SJCRH30 (cell line): ENCODE measurements at places on chromosomes 16 and 17. TPM values are rescaled to one million over a fixed set of nuclear protein-coding genes. Genes with fewer than 3 reads are reported as not detected.

DNA sequence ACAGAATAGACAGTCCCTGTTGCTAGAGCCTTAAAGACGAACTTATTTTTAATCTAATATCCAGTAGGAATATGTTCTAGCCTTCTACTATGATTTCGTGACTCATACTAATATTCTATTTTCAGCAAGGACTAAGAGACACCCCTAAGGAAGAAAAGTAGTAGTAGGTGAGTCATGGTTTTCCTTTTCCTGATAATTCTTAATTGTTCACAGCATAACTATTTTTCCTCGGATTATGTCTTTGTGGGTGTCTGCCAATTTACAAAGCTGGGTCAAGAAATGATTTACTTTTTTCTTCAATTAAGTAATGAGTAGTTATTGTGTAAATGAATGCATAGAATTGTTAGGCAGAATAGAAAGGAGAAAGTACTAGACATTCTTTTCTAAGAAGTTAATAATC lies 292.2 kb downstream of the TOX3 start:
- DNase-seq = no peak
- H3K27me3 ChIP-seq = no peaks in the 10 kb centered on the region

The C17orf107 gene
- total RNA-seq = 0.16 and 0.20 TPM in 2 replicates

DNA sequence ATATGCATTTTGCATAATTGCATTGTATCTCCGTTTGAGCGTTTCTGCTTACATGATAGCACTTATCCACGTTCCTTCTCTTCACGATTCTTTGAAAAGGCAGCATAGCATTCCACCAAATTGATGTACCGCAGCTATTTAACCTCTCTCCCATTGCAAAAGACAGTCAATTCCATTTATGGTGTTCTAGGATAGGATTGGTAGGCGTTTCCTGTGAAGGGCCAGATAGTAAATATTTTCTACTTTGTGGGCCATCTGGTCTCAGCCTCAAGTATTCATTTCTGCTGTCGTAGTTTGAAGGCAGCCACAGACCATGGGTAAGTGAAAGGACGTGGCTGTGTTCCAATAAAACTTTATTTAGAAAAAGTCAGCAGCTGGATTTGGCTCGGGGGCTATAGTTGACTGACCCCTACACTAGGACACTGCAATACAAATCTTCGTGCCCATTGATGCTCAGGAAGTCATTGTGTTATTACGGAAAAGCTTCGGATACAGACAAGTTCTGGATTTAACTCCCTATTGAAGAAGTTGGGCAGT lies 10.1 kb downstream of the SNX29 start:
- no peaks in the 10 kb centered on the region for H3K4me1 ChIP-seq
- H3K27ac ChIP-seq = no peak overlapping the region
- no peak overlapping the region for H3K4me3 ChIP-seq
- no peaks in the 10 kb centered on the region for H3K27me3 ChIP-seq

GRCh38 chr16:76207270-76207669 lies 69.9 kb upstream of the CNTNAP4 start:
- H3K4me1 ChIP-seq = no peaks in the 10 kb centered on the region
- no peak overlapping the region for H3K4me3 ChIP-seq
- no peak overlapping the region for H3K27ac ChIP-seq
- no peak for DNase-seq
- H3K36me3 ChIP-seq = no peaks in the 10 kb centered on the region
- no peaks in the 10 kb centered on the region for H3K27me3 ChIP-seq

DNA sequence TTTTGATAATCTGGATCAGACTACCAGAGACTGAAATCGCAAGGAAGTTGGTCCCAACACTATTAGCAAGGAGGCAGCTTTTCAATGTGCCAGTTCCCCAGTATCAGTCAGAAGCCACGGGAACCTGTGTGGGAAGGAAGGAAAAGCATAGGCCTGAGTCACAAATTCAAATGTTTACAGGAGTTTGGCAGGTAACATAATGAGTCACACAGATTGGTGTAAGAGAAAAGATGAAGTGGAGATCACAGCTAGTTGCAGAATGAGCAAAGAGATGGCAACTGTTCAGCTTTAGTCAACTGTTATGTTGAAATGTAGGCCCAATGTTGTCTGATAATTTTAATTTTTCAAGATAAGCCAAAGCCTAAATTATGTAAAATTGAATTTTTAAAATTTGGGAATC lies 28.1 kb upstream of the ITGA2B start:
- peaks cover 22% of the 10 kb centered on the region for H3K36me3 ChIP-seq
- no peaks in the 10 kb centered on the region for H3K4me1 ChIP-seq
- H3K27me3 ChIP-seq = no peaks in the 10 kb centered on the region
- H3K27ac ChIP-seq = no peak overlapping the region

- no peak overlapping the region for H3K4me3 ChIP-seq
- H3K27ac ChIP-seq = no peak overlapping the region
- DNase-seq = no peak
- H3K36me3 ChIP-seq = no peaks in the 10 kb centered on the region
- H3K4me1 ChIP-seq = no peaks in the 10 kb centered on the region
Measured at GRCh38 chr16:56643833-56644232, 5.4 kb downstream of the MT1A start.

GRCh38 chr17:19269641-19270040 lies 32.5 kb downstream of the EPN2 start:
- peaks cover 8% of the 10 kb centered on the region for H3K36me3 ChIP-seq
- H3K27me3 ChIP-seq = no peaks in the 10 kb centered on the region
- no peak for DNase-seq
- peaks cover under 1% of the 10 kb centered on the region for H3K4me1 ChIP-seq
- no peak overlapping the region for H3K4me3 ChIP-seq

DNA sequence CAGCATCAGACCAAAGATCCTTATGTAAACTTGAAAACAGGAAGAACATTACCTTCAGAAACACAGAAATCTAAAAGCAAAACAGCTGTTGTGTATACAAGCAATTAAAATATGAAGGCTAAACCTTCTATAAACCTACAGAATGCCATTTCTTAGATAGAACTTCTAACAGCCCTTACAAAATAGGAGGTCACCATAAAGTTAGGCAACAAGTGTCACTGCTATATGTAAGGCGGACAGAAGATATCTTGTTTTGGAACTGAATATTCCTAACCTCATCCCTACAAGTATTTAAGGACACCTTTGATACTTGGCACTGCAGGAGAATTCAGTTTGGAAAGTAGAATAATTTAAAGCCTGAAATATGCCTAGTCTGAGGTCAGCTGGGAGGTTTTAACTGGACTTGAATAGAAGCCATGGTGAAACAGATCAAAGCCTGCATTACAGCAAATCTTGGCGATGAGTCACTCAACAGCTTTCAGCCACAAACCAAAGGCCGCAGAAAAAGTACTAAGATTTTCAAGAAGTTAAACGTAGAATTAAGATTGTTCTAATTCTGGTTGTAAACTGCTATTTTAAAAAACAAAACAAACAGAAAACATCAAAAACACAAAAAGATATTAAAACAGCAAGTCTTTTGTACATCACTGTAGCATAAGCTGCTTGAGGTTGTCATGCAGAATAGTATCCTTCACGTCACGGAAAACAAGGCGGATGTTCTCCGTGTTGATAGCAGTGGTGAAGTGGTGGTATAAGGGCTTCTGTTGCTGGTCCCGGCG lies 42.7 kb downstream of the GNA13 start:
- peaks cover 5% of the 10 kb centered on the region for H3K4me1 ChIP-seq
- no peaks in the 10 kb centered on the region for H3K27me3 ChIP-seq
- no peak overlapping the region for H3K4me3 ChIP-seq
- H3K27ac ChIP-seq = no peak overlapping the region
- DNase-seq = no peak

DNA sequence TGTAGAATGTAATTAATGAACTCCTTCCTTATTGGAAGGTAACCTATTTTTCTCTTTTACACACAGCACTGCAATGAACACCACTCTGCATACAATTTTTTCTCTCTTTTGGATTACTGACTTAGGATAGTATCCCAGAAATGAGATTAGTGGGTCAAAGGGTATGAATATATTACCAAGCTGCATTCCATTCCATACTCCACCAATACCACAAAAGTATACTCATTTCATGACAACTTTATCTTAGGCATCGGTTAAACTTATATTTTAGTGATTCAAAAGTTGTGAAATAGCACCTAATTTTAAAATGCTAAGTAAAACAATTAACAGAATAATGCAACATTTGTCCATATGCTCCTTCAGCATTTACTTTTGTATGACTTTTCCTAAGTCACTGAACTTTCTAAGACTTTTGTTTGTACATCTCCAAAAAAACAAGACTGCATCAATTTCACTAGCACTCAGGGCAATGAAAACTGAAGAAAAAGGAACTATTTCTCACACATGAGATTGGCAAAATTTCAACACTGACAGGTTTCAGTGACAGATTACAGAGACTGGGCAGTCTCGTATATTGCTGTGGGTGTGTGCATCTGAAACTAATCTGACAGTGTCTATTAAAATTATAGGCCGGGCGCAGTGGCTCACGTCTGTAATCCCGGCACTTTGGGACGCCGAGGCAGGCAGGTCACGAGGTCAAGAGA lies 32.1 kb downstream of the HELZ start:
- H3K4me3 ChIP-seq = no peak overlapping the region
- peaks cover 2% of the 10 kb centered on the region; the same call in 1 of the 2 replicates for H3K4me1 ChIP-seq
- peaks cover 6% of the 10 kb centered on the region for H3K36me3 ChIP-seq
- no peak overlapping the region for H3K27ac ChIP-seq

The CACNG1 gene
- 0.12 TPM in 1 of 2 replicates, not detected in the other for total RNA-seq

GRCh38 chr17:16155536-16155935 lies 59.8 kb downstream of the NCOR1 start:
- no peaks in the 10 kb centered on the region for H3K27me3 ChIP-seq
- no peak for DNase-seq
- no peak overlapping the region for H3K27ac ChIP-seq
- H3K36me3 ChIP-seq = peaks cover 74% of the 10 kb centered on the region
- H3K4me1 ChIP-seq = peaks cover 1% of the 10 kb centered on the region; the same call in 1 of the 2 replicates

The RPH3AL gene
- 2.6 and 3.0 TPM in 2 replicates for total RNA-seq

- H3K27me3 ChIP-seq = peaks cover 5% of the 10 kb centered on the region; the same call in 1 of the 2 replicates
- no peaks in the 10 kb centered on the region for H3K4me1 ChIP-seq
- no peak overlapping the region for H3K4me3 ChIP-seq
- H3K27ac ChIP-seq = no peak overlapping the region
Measured at GRCh38 chr17:58626905-58627304, 64.9 kb downstream of the TEX14 start.

DNA sequence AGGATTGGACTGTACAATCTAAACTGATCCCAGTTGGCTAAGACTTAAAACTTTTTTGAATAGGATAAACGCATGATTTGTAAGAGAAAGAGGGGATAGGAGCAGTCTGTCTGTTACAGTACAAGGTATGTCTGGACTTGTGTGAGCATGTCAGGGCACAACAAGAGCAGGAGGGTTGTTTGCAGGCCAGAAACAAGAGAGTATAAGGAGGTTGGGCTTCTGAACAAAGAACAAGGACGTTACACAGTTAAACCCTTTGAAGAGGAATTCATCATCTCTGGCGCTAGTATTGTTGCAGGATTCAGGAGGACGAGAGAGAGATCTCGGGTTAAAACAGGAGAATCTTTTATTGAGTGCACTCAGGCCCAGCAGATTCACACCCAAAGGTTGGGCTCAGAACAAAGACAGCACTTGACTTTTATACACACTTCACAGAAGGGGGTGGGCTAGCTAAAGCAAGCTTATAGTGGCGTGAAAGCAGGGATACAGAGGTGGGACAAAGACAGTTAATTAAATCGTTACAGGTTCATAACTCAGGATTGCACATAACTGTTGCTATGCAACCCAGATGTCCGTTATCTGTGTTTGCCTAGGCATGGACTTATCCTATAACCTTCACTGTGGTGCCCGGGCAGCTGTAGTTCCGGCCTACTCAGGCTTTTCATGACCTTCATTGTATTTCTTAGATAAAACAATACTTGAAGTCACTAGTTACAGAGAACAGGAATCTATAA lies 34.3 kb downstream of the SEC14L1 start:
- no peaks in the 10 kb centered on the region for H3K4me1 ChIP-seq
- H3K36me3 ChIP-seq = peaks cover 5% of the 10 kb centered on the region; the same call in 1 of the 2 replicates
- H3K27me3 ChIP-seq = no peaks in the 10 kb centered on the region
- no peak overlapping the region for H3K4me3 ChIP-seq
- DNase-seq = no peak

GRCh38 chr16:85201574-85201973 lies 89.3 kb upstream of the CIBAR2 start:
- no peak overlapping the region for H3K27ac ChIP-seq
- no peaks in the 10 kb centered on the region for H3K36me3 ChIP-seq
- H3K4me1 ChIP-seq = peaks cover 27% of the 10 kb centered on the region
- H3K4me3 ChIP-seq = no peak overlapping the region
- H3K27me3 ChIP-seq = no peaks in the 10 kb centered on the region

- H3K27ac ChIP-seq = no peak overlapping the region
- H3K36me3 ChIP-seq = no peaks in the 10 kb centered on the region
- H3K4me1 ChIP-seq = no peaks in the 10 kb centered on the region
- no peak overlapping the region for H3K4me3 ChIP-seq
Measured at GRCh38 chr16:27853101-27853500, 210.4 kb downstream of the GSG1L start.

The NXN gene
- total RNA-seq = 32.8 and 35.2 TPM in 2 replicates

DNA sequence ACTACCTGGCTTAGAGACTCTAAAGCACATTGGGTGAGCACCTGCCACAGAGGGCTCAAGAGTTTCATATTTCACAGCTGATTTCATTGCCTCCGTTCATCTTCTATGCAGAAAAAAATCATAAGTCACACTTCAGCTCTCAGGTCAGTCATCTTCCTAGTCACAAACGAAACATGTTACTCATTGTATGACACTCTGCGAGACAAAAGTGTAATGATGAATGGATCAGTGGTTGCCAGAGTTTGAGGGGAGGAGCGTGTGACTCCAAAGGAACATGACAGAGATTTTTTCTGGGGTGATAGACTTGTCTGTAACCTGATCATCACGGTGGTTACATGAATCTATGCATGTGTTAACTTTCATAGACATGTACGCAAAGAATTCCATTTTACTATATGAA lies 195.2 kb upstream of the CNTNAP4 start:
- H3K4me1 ChIP-seq = no peaks in the 10 kb centered on the region
- DNase-seq = no peak
- no peaks in the 10 kb centered on the region for H3K27me3 ChIP-seq
- no peaks in the 10 kb centered on the region for H3K36me3 ChIP-seq
- H3K4me3 ChIP-seq = no peak overlapping the region

- DNase-seq = no peak
- no peaks in the 10 kb centered on the region for H3K36me3 ChIP-seq
- no peaks in the 10 kb centered on the region for H3K4me1 ChIP-seq
Measured at GRCh38 chr16:54362591-54363206, 76.1 kb upstream of the IRX3 start.

GRCh38 chr17:351449-351738 lies 1.2 kb downstream of the RPH3AL start:
- no peaks in the 10 kb centered on the region for H3K27me3 ChIP-seq
- no peaks in the 10 kb centered on the region for H3K36me3 ChIP-seq
- no peak for DNase-seq
- H3K4me1 ChIP-seq = peaks cover 4% of the 10 kb centered on the region; the same call in 1 of the 2 replicates
- no peak overlapping the region for H3K27ac ChIP-seq
- H3K4me3 ChIP-seq = no peak overlapping the region

GRCh38 chr17:35160354-35161201 lies 13.0 kb downstream of the UNC45B start:
- no peaks in the 10 kb centered on the region for H3K36me3 ChIP-seq
- peaks cover 4% of the 10 kb centered on the region; the same call in 1 of the 2 replicates for H3K27me3 ChIP-seq
- DNase-seq = no peak
- H3K4me1 ChIP-seq = no peaks in the 10 kb centered on the region
